C1 segment of cervical spinal cord (tissue), 14 donors: ENCODE measurements at places on chromosomes 4 and X.

- no peak for DNase-seq
Measured at GRCh38 chrX:154490021-154490413, 412 bp downstream of the SLC10A3 start.

GRCh38 chrX:154019633-154020528 is at the start of gene IRAK1:
TSS of gene IRAK1 (minus strand) at chrX:154019902. CDS start at chrX:154019812, 90 bp downstream.
- no peak for DNase-seq

DNA sequence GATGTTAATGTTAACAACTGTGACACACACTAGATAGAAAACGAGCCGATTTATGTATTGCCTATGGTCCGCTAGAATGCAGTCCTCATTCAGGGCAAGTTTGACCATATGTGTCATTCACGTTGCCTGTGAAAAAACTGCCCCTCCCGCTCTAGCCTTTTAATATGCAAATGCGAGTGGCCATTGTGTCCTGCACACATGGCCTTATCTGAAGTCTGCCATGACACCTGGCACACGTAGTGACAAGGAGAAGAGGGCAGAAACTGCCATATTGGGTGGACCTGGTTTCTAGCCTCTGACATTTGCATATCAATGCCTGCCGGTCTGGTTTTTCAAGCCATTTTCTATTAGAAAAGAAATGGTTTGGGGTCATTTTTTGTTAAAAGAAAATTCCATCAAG is 303.3 kb upstream of the TECRL start:
- no peak for DNase-seq

- no peak for DNase-seq
Measured at GRCh38 chr4:152451496-152451895, 84.4 kb downstream of the FBXW7 start.

DNA sequence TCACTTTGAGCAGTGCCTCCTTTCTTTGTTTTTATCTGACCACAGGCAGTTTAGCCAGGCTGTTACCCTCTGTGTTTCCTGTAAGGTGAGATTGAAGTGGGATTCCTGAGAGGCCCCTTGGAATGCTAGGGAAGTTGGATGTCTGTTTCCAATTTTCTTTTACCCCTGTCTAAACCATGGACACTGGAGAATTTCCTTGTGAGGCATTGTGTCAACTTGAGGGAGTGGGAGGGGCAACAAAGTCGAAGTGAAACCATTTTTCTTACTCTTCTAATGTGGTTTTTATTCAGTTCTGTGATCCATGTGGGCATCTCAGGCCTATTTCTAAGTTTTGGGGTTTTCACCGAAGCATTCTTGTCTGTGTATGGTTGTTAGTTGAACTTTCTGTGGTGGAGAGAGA is 296.1 kb upstream of the UGT8 start:
- no peak for DNase-seq

DNA sequence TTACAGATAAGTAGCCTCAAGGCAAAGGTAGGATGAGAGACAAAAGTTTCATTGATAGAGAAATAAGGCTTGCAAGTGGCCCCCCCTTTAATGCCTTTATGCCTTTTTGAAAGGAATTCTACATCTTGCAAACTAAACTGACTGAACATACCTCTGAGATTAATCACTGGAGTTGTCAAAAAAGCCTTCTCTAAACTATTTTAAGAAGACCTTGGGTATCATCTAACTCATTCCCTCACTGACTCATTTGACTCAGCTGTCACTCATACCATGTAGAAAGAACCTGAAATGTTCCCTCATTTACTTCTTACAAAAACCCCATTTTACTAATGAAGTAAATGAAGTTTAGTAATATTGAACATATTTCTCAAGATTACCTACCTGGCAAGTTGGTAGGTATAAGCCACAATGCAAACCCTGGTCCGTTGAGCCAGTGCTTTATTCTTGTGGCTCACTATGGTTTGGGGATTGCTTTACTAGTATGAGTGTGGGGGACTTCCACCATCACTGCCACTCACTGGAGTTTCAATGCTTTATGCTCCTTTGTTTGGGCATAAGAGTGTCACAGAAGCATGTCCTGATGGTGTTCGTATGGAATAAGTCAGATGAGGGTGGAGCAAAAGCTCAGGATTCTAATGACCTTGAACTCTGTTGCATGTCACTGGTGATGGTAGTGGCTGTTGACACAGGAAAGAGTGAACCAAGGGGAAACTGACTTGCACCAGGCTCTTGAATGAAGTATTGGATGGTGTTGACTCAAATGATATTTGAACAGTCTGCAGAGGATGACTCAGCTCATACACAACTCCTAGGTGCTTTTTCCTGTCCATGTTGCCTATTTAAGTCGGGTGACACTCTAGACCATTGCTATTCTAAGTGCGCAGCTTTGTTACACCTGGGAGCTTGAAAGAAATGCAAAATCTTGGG is 305.5 kb upstream of the EMCN start:
- DNase-seq, result no peak

DNA sequence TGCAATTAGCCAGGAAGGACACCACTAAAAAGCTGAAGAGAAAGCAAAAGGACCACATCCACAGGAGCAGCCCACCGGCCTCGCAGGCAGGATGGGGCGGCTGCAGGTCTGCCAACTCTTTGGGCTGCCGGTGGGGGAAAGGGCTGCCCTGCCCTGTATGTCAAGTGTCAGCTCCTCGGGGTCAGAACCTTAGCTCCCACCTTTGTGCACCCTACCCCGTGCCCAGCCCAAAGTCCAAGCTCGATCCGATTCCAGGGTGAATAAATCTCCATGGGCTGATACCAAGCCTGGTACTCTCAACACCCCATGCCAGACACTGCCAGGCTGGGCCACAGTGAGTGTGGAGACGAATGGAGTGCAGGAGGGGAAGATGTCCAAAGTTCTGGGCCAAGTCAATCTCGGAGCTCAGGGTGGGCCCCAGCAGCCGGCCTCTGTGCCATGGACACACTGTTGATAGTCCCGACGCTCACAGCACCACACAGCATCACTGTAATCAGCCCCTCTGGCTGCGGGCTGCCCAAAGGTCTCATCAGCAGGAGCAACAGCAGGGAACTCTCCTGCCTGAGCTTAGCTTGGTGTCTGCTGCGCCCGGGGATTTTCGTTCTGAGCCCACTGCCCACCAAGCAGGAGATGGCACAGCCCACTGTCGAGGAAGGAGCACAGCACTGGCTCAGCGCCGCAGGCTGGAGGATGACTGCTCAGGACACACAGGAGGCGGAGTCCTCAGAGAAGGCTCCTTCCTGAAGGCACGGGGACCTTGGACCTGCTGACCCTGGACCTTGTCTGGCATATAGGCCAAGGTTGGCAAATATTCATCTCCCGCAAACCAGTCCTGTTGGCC is 84.4 kb downstream of the JAKMIP1 start:
- no peak for DNase-seq

DNA sequence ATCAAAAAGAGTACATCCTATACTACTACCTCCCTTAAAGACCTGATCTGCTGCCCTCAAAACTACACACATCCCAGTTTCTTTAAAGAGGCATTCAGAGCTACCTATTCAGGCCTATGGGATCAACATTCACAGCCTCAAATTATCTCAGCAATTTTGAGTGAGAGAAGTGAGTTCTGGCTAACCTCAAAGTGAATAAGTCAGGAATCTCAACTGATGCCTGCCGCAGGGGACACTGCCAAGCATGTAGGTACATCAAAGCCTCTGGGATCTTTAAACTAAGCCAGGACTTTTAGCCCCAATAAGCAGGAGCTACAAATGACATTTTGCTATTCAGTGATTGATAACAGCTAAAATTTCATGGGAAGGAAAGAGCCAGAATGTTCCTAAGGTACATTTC is 11.6 kb downstream of the GRPR start:
- no peak for DNase-seq

DNA sequence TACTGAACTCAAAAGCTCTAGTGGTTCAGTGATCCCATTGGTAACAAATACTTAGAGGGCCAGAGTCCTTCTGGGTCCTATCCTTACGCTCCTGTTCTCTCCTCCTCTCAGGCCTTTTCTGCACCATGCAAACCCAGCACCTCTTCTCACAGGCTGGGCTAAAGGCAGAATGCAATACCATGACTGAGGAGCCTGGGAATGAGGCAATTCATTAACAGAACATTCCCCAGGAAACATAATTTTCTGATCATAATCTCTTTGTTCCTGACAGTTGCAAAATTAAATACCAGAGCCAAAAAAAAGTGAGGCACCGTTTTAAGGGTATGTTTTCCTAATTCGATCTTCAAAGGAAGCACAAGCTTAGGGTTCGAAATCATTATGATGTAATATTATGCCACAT is 9.0 kb downstream of the SORBS2 start:
- DNase-seq, result no peak

DNA sequence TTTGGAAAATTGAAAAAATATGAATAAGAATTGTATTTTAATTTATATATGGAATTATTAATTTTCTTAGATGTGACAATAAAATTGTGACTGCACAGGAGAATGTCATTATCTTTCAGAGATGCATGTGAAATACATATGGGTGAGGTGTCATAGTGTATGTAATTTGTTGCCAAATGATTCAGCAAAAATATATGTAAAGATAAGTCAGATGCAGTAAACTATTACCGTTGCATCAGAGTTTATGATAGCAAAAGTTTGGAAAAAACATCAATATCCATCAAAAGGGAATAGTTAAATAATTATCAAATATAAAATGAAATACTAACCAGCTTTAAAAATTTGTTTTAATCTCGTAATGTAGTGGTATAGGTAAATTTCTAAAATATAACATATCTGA is 10.4 kb upstream of the SLC7A11 start:
- no peak for DNase-seq

DNA sequence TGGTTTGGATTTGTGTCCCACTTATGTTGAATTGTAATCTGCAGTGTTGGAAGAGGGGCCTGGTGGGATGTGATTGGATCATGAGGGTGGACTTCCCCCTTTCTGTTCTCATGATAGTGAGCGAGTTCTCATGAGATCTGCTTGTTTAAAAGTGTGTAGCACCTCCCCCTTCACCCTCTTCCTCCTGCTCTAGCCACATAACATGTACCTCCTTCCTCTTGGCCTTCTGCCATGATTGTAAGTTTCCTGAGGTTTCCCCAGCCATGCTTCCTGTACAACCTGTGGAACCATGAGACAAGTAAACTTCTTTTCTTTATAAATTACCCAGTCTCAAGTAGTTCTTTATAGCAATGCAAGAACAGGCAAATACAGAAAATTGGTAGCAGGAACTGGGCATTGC is 138.7 kb downstream of the INPP4B start:
- DNase-seq, result no peak

DNA sequence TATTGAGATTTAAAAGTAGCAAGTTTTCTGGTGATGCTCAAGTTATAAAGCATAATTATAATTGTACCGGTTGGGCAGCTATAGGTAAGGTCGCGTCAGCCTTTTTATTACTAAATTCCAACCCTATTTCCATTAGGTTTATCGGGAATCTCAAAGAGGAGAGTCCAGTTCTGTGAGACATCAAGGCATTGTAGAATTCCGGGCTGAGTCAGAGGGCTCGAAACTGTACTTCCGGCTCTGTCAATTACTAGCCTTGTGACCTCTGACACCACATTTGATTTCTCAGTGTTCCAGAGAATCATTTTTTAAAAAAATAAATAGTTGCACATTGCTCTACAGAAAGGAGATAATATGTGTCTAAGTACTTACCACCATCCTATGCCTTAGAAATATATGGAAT is 4.3 kb downstream of the IL1RAPL1 start:
- DNase-seq, result no peak

GRCh38 chr4:44700427-44700826 is 22.2 kb downstream of the GUF1 start:
- DNase-seq, result no peak

GRCh38 chr4:20381005-20381404 is 129.3 kb downstream of the SLIT2 start:
- no peak for DNase-seq

DNA sequence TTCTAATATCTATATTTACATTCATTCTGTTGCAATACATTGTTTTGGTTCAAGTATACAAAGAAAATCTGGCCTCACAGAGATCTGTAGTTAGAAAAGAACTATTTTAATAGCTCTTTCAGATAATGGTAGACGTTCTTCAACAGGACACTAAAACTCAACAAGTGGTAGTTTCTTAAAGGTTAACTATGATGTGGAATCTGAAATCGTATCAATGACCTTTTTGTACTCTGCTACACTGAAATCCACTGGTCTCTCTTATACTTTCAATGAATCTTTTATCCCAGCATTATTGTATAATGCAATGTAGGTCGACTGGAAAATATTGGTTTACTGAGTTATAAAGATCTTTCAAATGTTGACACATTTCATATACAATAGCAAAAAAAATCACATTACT is 12.7 kb downstream of the TMEM185A start:
- no peak for DNase-seq

DNA sequence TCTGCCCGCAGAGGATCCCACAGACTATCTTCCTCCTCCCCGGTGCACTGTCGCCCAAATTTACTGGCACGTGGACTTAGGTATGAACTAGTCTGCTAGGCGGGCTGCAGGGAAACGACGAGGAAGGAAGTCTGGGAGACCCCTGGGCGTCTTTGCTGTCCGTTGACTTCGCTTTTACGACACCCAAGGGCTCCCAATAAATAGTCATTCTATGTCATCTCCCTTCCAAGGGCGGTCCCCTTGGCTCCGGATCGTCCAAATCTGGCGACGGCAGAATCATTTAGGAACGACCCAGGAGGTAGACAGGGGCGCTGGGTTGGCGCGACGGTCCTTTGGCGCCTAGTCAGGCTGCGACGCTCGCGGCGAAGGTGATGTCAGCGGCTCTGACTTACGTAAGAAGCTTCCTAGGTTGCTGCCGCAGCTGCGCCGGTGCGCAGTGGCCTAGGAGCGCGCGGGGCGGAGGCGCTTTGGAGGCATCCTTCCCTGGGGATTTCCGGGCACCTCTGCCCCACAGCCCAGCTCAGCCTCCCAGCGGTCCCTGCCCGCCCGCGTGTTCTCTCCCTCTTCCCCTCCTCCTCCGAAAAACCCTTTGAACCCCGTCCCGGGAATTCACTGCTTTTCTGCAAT is 2.2 kb downstream of the NHS start:
- DNase-seq, result no peak
